ENCODE measurements at places on chromosomes 1 and 21.

GRCh38 chr1:28147264-28148094, 29.0 kb downstream of the PTAFR start:
- DNase-seq, result no peak

- no peak for DNase-seq
Observed at GRCh38 chr1:155191904-155192303, 15.8 kb downstream of the THBS3 start.

DNA sequence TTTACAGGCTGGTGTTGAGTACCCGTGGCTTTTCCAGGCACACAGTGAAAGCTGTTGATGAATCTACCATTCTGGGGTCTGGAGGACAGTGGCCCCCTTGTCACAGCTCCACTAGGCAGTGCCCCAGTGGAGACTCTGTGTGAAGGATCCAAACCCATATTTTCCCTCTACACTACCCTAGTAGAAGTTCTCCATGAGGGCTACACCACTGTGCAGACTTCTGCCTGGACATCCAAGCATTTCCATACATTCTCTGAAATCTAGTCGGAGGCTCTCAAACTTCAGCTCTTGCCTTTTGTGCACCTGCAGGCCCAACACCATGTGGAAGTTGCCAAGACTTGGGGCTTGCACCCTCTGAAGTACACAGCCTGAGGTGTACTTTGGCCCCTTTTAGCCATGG, 227.8 kb downstream of the BACH1 start:
- DNase-seq, result no peak

DNA sequence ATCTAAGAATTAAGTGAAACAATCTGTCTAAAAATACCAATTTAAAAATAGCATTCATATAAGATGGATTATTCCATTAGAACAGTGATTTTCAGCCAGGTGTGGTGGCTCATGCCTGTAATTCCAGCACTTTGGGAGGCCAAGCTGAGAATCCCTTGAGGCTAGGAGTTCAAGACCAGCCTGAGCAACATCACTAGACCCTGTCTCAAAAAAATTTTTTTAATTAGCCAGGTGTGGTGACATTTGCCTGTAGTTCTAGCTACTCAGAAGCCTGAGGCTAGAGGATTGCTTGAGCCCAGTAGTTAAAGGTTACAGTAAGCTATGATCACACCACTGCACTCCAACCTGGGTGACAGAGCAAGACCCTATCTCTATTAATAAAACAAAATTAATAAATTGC, 35.0 kb upstream of the SLC35A3 start:
- no peak for DNase-seq

DNA sequence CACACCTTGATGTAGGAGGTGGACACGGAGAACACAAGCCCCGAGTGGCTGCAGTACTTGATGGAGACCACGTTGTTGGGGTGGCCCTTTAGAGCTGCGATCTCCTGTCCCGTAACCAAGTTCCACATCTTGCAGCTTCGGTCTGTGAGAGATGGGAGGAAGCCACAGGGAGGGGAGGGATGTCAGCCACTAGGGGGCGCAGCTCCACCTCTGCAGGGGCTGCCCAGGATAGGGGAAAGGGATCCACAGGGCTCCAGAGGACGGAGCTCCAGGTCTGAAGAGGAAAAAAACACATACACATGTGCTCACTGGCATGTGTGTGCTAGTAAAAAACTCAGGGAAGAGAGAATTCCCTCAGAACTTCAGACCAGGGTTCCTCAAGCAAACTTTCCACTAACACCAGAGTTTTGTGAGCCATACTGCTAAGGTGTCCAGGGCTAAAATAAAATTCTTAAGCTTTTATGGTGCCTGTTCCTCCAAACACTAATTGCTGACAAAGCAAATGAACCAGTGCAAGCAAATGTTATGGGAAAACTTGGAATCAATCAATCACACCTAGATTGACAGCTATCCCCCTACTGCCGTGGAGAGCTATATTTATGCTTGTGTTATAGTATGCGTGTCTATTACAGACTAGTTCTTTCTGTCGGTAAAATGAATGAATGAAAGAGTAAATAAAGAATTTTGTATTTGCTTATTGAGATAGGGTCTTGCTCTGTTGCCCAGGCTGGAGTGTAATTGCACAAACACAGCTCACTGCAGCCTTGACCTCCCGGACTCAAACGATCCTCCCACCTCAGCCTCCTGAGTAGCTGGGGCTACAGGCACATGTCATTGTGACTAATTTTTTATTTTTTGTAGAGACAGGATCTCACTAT, 43.7 kb downstream of the KIF21B start:
- peak; percentile 33 for DNase-seq

DNA sequence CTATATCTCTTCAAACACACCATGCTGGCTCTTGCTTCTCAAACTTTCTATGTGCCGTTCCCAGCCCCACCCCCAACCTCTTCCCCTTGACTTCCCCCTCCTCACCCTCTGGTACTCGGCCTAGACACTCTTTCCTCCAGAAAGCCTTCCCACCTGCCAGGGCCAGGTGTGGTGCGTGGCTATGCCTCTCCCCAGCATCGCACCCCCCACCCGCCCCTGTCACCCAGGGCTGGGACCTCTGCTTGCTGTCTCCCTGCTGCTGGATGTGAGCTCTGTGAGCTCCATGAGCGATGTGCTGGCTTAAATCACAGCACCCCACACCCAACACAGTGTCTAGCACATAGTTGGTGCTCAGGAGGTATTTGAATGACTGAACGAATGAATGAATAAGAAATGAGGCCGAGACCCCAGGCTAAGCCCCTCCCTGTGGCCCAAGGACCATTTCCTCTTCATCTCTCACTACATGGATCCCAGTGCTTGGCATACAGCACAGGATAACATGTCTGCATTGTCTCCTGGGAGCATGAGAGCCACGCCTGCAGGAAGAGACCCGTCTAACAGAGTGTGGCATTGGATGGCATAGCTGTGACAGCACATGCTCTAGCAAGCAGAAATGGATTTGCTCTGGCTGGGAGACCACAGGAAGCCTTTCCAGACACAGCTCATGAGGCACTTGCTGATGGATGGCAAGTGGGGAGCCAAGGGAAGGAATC, 19.7 kb downstream of the TNNT2 start:
- no peak for DNase-seq

- DNase-seq, result no peak
Observed at GRCh38 chr1:41333146-41333784, 28.0 kb upstream of the FOXO6 start.

GRCh38 chr1:154837672-154838171, 32.4 kb downstream of the KCNN3 start:
- DNase-seq, result peak; percentile 16

DNA sequence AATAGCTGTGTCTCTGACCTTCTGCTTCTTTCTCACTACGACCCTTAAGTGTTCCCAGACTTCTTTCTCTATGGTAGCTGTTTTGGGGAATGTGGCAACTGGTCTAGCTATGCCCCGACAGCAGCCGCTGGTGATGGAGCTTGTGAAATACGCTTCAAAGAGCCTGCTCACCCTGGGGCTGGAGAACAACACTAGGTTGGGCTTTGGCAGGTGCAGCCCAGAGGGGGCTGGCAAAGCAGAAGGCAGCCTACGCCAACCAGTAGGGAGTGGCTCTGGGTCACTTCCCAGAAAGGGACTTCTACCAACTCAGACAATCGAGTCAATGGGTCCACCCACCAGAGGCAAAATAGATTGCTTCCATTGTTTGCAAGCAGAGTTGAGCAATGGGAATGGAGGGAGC, 262.8 kb downstream of the LMO4 start:
- DNase-seq, result no peak

- DNase-seq, result no peak
Observed at GRCh38 chr1:24952413-24952841, 22.4 kb upstream of the RUNX3 start.

DNA sequence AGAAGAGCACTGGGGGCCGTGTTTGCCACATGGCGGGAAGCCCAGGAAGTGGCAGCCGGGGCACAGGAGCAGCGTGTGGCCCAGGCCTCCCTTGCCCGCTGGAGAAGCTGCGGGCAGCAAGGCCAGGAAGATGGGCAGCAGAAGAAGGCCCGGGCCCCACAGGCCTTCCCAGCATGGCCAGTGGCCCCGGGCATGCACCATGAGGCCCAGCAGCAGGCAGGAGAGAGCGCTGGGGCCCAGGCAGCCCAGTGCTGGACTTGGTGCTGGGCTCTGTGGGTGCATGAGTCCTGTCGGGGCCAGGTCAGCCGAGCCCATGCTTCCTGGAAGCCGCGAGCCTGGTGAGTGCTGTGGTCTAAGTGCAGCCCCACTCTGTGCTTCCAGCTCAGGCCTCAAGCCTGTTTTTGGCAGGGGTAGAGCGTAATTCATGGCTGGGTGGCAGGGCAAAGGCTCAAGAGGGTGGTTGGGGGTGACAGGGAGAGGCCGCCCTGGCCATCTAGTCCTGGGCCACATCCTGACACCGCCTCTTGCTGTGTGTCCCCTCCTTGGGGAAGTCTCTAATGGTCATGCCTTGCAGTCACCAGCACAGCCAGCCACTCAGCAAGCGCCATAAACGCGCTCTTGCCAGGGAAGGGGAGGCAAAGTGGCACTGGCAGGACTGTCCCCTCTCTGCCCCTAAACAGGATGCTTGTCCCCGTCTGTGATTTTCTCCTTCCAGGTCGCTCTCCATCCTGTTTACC, 21.3 kb downstream of the MTHFR start:
- no peak for DNase-seq

DNA sequence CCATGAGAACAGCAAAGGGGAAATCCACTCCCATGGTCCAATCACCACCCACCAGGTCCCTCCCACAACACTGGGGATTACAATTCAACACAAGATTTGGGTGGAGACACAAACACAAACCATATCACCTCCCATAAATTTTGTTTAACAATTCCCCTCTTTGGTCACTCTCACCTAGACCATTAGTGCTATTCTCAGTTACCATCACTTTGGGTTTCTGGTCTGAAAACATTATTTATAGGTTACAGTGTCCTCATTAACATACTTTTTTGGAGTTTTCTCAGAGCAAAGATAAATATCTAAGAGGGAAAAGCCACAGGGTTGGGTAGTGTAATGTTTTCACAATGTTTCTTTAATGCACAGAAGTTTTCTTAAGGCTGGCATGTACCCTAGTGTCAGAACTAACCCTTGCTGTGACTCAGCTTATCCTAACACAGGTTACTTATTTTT, 47.7 kb upstream of the DNAH14 start:
- DNase-seq, result no peak

DNA sequence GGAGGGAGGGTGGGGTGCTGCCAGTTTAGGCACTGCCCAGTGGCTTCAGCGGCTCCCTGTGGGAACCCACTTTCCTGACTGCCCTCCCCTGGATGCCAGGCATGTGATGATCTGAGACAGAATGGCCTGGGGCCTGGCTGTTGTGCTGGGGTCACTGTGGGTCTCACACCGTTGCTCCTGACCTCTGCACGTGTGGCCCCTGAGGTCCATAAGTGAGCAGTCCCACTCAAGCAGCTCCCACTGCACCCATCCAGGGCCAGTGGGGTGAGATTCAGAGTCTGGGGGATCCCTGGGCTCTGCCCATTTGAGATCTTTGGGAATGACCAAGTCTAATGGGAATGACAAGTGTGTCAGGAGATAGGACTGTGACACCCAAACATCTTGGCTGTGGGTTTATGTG, 18.0 kb downstream of the PODN start:
- DNase-seq, result no peak

DNA sequence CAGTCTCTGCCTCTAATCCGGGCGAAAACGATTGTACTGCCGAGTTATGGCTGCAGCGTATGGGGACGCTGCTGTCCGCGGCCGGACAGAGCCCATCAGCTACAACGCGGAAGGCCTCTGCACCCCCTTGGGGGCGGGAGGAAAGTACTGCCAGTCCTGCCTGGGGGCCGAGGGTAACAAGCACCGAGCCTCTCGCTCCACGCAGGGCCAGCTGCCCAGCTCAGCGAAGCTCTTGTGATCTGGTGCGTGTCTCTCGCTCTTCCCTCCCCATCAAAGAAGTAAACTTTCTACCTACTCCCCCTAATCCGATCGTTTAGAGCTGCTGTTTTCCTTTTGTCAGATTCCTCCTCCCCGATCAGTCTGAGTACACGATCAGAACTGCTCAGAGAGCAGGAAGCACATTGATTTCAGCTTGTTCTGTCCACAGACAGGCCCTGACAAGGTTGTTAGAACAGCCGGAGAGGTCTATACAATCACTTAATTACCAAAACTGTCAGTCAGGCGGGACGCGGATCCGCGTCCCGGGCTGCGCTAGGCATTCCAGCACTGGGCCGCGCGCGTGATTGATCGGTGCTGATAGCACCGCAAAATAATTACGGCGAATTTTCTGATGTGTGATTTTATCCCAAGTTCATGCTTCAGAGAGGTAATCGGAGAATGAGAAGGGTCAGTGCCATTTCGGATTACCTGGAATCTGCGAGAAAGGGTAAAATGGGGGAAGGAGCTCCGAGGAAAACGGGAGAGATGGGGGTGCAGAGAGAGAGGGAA, 8.7 kb upstream of the BARHL2 start:
- no peak for DNase-seq

DNA sequence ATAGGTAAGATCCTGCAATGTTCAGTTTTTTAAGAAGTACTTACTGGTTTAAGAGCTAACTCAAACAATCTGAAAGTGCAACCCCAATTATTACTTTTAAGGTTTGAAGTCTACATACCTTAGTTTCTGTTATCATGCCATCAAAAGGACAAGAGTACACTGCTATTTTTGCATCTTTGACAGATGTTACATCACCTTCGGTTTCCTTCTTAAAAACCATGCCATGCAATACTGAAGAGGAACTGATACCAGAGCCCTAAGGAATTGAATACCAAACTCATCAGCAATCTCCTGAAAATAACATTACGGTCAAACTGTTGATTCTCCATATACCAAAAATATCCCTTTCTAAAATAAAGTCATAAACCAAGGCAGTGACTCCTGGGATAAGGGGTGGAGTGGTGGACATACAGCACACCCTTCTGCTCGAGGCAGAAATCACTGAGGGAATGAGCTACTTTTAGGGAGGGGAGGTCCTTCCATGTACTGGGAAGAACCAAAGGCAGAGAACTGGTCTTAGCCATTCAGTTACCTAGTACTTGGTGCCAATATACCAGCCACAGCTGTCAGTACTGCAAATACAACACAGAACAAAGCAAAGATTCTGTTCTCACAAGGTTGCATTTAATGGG, 8.5 kb downstream of the CCT8 start:
- DNase-seq, result no peak

- no peak for DNase-seq
Observed at GRCh38 chr1:117674521-117675400, 68.9 kb downstream of the TENT5C start.

- no peak for DNase-seq
Observed at GRCh38 chr1:188489336-188490112, 1660.8 kb downstream of the PLA2G4A start.

DNA sequence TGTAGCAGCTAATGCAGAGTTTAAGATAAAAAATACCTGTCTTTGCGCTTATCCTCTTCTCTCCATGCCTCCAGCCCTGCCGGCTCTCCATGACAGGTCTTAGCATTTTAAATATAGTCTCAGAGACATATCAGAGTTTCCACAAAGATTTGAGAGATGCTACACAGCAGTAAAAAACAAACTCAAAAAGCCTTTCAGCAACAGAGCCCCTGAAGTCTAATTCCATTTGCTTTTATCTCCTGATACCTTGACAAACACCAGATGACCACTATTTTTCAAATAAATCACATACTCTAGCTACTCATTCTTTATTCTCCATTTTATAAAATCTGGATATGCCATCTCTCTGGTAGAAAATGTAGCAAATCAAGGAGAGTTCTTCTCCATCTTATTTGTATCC, 79.5 kb upstream of the LRRC53 start:
- DNase-seq, result no peak

Data from NCI-H2081 (cell line).